ENCODE measurements at places on chromosomes 7 and 10.

- H3K27ac ChIP-seq, result peak overlapping the region; percentile 90
- H3K4me3 ChIP-seq, result no peak overlapping the region
- no peaks in the 10 kb centered on the region for H3K36me3 ChIP-seq
- no peaks in the 10 kb centered on the region for H3K27me3 ChIP-seq
- H3K4me1 ChIP-seq, result peaks cover 52% of the 10 kb centered on the region
These were observed 38.6 kb downstream of the ZNRF2 start for GRCh38 chr7:30323006-30323355.

GRCh38 chr10:133164816-133165555, 5.0 kb downstream of the KNDC1 start:
- H3K27ac ChIP-seq, result no peak overlapping the region
- DNase-seq, result no peak
- H3K4me3 ChIP-seq, result no peak overlapping the region
- H3K4me1 ChIP-seq, result no peaks in the 10 kb centered on the region
- H3K27me3 ChIP-seq, result peaks cover 13% of the 10 kb centered on the region
- H3K36me3 ChIP-seq, result no peaks in the 10 kb centered on the region

GRCh38 chr10:91653219-91653870, 20.5 kb upstream of the PPP1R3C start:
- H3K4me1 ChIP-seq, result no peaks in the 10 kb centered on the region
- DNase-seq, result no peak
- no peak overlapping the region for H3K4me3 ChIP-seq
- H3K36me3 ChIP-seq, result no peaks in the 10 kb centered on the region
- H3K27ac ChIP-seq, result no peak overlapping the region

DNA sequence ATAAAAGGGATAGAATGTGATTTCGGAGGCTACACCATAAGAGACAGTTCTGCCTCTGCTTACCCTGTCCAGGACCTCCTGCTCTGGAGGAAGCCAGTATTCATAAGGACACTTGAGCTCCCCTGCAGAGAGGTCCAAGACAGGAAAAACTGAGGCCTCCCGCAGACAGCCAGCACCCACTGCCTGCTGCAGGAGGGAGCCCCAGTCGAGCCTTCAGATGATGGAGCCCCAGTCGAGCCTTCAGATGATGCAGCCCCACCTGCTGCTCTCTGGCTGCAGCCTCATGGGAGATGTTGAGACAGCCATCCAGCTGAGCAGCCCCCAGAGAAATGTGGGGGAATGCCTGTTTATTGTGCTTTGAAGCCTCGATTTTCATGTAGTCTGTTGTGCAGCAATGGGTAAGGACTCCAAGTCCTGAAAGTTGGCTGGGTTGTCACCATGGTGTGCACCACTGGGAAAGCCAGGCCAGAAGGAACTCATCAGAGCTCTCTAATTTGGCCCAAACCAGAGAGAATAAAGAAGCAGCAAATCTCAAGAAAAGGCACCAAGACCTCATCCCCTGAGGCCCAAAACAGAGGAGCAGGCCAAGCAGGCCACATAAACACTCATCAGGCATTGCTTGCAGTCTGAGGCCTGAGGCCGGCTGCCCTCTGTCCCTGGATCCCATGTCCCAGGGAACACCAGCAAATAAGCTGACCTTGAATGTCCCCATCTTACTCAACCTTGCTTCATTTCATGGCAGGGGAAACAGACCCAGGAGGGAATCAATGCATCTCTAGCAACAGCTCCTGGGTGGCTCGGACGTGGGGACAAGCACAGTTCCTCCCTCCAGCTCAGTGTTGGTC, 30.9 kb downstream of the CALML5 start:
- DNase-seq, result no peak
- no peak overlapping the region for H3K27ac ChIP-seq
- no peaks in the 10 kb centered on the region for H3K4me1 ChIP-seq
- H3K36me3 ChIP-seq, result no peaks in the 10 kb centered on the region
- H3K27me3 ChIP-seq, result no peaks in the 10 kb centered on the region
- no peak overlapping the region for H3K4me3 ChIP-seq

DNA sequence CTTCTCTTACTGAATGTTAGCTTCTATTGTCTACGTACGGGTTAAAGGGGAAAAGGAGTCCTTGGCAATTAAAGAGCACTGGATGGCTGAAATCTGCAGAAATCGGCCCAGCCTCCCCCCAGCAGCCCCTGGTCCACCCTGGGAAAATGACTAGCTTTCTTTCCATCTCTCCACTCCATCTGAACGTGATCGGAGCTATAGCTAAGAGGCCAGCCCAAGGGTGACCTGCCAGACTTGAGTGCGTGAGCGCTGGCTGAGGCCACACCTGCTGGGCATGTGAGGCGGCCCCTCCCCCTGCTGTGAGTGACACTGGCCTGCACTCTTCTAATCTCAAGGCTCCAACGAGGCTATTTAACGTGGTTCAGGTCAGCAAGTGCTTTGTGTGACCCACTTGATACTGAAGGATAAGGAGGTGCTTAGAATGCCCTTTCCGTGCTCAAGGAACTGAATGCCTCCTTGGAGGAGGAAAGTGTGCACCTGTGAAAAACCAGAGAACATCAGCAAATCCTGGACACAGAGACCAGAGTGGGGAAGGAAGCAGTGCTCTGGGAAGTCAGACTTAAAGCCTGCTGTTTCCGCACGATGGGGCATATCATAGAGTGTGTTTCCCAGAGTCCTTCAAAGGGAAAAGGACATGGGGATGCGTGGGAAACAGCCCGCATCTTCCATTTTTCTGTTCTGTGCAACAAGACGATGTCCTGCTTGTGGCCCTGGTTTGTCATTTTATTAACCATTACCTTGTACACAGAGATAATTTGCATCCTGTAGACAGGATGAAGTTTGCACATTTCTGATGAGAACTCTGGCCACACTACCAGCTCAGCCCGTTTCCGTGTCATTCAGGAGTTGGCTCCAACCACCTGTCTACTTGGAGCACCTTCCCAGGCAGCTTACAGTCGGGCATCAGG, 12.5 kb upstream of the MNX1 start:
- H3K4me1 ChIP-seq, result no peaks in the 10 kb centered on the region
- no peaks in the 10 kb centered on the region for H3K36me3 ChIP-seq
- no peak for DNase-seq
- H3K27ac ChIP-seq, result no peak overlapping the region
- peaks cover 86% of the 10 kb centered on the region for H3K27me3 ChIP-seq

GRCh38 chr7:102119925-102120324, 166.7 kb upstream of the SH2B2 start:
- no peak for DNase-seq
- no peak overlapping the region for H3K27ac ChIP-seq
- H3K27me3 ChIP-seq, result no peaks in the 10 kb centered on the region
- peaks cover 46% of the 10 kb centered on the region for H3K36me3 ChIP-seq
- H3K4me1 ChIP-seq, result peaks cover 25% of the 10 kb centered on the region
- no peak overlapping the region for H3K4me3 ChIP-seq

DNA sequence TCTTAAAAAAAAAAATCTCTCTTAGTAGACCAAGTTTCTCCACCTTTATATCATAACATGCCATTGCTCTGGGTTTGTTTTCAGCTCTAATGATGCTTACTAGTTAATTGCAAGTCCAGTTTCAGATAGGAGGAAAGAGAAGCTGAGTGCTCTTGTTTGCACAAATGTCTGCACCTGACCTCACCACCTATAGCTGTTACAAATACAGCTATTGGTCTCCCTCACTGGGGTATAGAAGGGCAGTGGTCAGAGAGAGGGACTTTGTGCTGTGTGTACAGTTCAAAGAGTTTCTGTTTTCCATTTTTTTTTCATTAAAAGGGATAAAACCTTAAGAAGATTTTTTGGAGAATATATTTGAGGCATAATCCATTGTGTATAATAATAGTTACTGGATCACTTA, 52.7 kb downstream of the TAS2R16 start:
- H3K27ac ChIP-seq, result no peak overlapping the region
- no peaks in the 10 kb centered on the region for H3K4me1 ChIP-seq
- no peaks in the 10 kb centered on the region for H3K36me3 ChIP-seq
- no peak overlapping the region for H3K4me3 ChIP-seq
- no peak for DNase-seq

GRCh38 chr7:6453734-6454133, 6.0 kb upstream of the DAGLB start:
- H3K27me3 ChIP-seq, result no peaks in the 10 kb centered on the region
- no peak overlapping the region for H3K27ac ChIP-seq
- no peak overlapping the region for H3K4me3 ChIP-seq
- H3K36me3 ChIP-seq, result no peaks in the 10 kb centered on the region
- no peak for DNase-seq

- H3K27ac ChIP-seq, result no peak overlapping the region
- H3K4me1 ChIP-seq, result no peaks in the 10 kb centered on the region
These were observed 55.5 kb upstream of the LRGUK start for GRCh38 chr7:134071355-134072331.

DNA sequence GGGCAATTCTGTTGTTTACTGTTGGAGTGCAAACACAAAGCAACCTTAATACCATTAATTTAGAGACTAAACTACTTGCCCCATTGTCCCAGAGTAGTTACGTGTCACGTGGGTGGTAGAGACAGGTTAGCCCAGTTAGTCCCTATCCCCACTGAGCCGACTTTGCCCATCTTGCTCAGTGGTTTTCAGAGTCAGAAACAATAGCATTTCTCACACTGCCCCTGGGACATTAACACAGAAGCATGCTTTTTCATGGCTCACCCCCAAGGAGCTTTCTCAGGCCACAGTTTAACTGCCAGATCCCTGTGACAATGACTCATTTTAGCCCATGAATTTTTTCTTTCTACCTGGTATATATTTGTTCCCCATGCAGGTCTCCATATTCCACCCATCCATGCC, 271.0 kb downstream of the POU6F2 start:
- H3K4me3 ChIP-seq, result no peak overlapping the region
- H3K36me3 ChIP-seq, result no peaks in the 10 kb centered on the region
- no peaks in the 10 kb centered on the region for H3K27me3 ChIP-seq
- H3K4me1 ChIP-seq, result no peaks in the 10 kb centered on the region
- DNase-seq, result no peak
- H3K27ac ChIP-seq, result no peak overlapping the region

DNA sequence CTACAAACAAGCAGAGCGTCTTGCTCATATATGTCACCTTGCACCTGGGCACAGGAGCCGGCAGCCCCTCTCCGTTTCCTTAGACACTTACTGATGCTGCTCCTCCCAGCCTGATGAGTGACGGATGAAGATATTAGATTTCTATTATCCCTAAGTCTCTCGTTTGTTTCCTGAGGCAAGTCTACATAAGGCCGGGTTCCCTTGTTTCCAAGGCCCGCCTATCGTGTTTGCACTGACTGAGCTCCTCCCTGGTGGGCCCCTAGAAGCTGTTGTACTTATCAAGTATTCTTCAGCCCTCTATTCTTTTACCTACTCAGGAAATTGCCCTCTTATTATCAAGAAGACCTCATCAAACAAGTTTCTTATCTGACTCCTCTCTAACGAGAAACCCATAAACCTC, 18.5 kb downstream of the SH3PXD2A start:
- no peak for DNase-seq
- no peaks in the 10 kb centered on the region for H3K4me1 ChIP-seq
- no peak overlapping the region for H3K27ac ChIP-seq
- no peaks in the 10 kb centered on the region for H3K27me3 ChIP-seq
- no peak overlapping the region for H3K4me3 ChIP-seq
- no peaks in the 10 kb centered on the region for H3K36me3 ChIP-seq

DNA sequence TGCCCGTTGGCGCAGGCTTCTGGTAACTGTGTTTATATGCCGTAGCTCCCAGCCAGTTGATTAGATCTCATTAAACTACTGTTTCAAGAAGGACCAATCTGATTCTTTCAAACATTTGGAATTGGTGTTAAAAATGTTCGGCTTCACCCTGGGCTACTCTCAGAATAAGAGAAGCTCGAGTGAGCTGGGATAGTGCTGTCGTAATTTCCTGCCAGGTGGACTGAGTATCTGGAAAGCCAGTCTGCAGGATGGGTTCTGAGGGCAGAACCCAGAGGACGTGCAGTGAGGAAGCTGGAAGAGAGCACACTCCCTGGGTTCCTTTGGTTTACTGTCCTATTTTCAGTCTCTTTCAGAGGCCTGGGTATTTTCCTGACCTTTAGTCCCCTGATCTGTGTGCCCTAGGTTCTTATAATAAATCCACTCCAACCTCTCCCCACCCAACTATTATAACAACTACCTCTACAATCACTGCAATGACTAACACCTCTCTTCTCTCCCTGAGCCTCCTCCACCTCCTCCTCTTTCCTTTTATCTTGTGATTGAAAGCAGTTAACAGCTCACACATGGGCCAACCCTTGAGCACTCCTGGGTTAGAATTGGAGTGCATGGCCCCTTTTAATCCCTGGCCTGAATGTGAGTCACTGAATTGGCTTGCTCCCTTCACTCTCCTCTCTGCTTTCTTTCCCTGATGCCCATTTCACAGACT, 63.0 kb downstream of the AOAH start:
- no peaks in the 10 kb centered on the region for H3K27me3 ChIP-seq
- DNase-seq, result no peak
- peaks cover 82% of the 10 kb centered on the region for H3K36me3 ChIP-seq

DNA sequence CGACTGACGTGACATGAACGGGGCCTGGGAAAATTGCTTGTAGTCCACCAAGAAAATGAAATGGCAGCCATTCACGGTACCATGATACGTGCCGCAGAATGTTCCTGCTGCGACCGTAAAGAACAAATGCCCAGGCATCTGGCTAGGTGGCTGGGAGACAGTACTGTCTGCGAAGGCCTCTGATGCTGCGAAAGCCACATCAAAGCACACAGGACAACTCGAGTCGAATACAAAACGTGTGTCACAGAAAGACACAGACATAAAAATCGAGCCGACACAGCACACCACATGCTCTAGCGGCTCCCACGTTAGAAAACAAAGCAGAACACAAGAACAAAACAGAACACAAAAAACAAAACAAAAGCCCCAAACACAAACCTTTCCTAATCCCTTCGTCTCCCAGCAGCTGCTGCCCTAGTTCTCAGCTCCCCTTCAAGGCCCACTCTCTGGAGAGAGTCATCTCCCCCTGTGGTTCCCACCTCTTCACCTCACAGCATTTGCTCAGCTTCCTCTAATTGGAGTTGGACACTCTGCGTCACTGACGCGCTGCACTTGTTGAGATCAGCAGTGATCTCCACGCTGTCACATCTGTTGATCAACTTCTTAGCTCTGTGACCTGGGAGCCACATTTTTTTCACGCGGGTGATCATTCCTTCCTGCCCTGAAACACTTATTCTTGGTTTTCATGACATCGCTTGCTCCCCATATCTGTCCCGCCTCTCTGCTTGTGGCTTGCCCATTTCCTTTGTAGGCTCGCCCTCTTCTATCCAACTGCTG, 112.2 kb downstream of the CLEC2L start:
- no peaks in the 10 kb centered on the region for H3K27me3 ChIP-seq
- H3K36me3 ChIP-seq, result peaks cover 22% of the 10 kb centered on the region
- peaks cover 12% of the 10 kb centered on the region for H3K4me1 ChIP-seq
- DNase-seq, result no peak

GRCh38 chr10:51699145-51699474, 285 bp downstream of the CSTF2T start:
- peak overlapping the region; percentile 99 for H3K27ac ChIP-seq
- no peaks in the 10 kb centered on the region for H3K27me3 ChIP-seq
- peaks cover 5% of the 10 kb centered on the region for H3K36me3 ChIP-seq
- H3K4me3 ChIP-seq, result peak overlapping the region; percentile 93
- no peak for DNase-seq

Measured in CD14-positive monocyte (primary cell).